ENCODE measurements at places on chromosomes 4 and X. TPM values are rescaled to one million over a fixed set of nuclear protein-coding genes. Genes with fewer than 3 reads are reported as not detected.

DNA sequence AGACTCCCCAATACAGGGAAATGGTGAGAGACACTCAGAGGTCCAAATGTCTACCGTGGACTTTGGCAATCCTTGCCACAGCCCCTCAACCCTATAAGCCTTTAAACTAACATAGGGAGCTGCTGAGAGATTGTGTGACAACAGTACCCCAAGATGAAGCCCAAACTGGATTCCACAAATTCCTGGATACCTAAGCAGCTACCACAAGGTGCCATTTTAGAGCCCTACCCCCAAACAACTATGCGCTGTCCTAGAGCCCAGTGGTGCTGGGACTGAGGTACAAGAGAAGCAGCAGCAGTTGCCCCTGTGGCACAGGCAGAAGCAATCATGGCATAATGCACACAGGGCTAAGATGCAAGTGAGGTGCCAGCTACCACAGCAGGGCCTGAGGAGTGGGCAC is 2.7 kb upstream of the TMPRSS11F start:
- H3K27me3 ChIP-seq = no peaks in the 10 kb centered on the region
- DNase-seq = no peak
- no peaks in the 10 kb centered on the region for H3K4me1 ChIP-seq
- H3K36me3 ChIP-seq = no peaks in the 10 kb centered on the region
- no peak overlapping the region for H3K4me3 ChIP-seq

The ABCG2 gene
- total RNA-seq = not detected

DNA sequence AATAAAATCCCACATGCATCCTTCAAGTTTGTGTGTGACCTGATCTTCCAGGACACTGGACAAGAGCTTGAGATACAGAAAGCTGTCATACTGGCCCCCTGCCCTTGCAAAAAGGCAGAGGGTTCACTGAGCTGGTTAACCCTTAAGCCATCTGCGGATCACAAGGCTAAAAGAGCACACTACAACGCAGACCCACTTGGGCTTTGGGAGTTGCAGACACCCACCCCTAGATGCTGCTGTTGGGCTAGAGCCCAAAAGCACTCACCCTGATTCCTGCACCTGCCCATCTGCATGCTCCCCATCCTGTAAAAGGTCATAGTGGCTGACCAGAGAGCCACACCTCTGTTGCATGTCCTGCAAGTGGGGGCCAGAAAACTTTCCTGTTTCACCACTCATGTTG is 51.1 kb downstream of the TXK start:
- H3K4me1 ChIP-seq = no peaks in the 10 kb centered on the region
- H3K4me3 ChIP-seq = no peak overlapping the region
- no peak overlapping the region for H3K27ac ChIP-seq
- no peaks in the 10 kb centered on the region for H3K36me3 ChIP-seq
- H3K27me3 ChIP-seq = no peaks in the 10 kb centered on the region
- no peak for DNase-seq

The ZMAT1 gene
- total RNA-seq = 2.5 TPM

GRCh38 chrX:39907964-39908661 is 189.6 kb downstream of the BCOR start:
- H3K27me3 ChIP-seq = no peaks in the 10 kb centered on the region
- no peak overlapping the region for H3K27ac ChIP-seq

Measured in A673 (cell line).